ENCODE measurements at places on chromosomes 1 and 21. TPM values are rescaled to one million over a fixed set of nuclear protein-coding genes. Genes with fewer than 3 reads are reported as not detected.
A peak's percentile ranks its signal among the peaks of the same experiment; 100 is the strongest.

Gene TYW3
- 28.4 TPM for total RNA-seq

Gene PAQR6
- total RNA-seq, result 5.9 TPM

Gene MFSD2A
- total RNA-seq, result 62.7 TPM

Gene KPRP
- total RNA-seq, result not detected

DNA sequence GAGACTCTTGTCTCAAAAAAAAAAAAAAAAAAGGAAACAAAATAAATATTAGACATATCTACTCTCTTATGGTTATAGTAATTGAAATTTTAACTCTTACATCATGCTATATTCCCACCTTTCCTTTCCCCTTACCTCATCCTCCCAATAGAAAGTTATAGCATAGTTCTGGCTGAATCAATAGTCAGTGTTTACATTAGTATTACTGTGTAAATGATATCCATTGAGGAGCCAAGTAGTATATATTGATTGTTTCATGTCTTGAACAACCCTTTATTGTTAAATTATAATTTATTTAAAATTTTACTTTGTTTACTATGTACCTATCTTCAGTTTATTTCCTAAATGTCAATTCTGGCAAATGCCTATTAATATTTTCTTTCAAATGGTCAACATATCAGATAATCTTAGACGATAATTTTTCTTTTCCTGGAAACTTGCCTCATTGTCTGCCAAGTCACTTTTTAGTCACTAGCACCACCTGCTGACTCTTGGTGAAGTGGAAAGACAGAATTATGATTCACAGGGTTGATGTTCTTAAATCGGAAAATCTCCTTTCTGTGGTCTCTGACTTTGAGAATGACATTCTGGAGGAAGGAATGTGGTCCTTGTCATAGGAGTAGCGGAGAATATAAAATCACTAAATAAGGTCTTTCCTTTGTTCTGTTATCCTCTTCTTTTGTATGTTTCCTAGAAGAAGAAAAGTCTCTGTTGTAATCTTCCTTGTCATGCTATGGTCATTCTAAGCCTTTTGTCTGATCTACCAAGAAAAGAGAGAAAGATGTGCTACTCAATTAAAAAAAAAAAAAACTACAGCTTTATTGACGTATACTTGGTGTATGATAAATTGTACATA is 8.6 kb downstream of the HJV start:
- DNase-seq, result no peak
- H3K4me3 ChIP-seq, result no peak overlapping the region
- peaks cover 12% of the 10 kb centered on the region for H3K27me3 ChIP-seq
- H3K4me1 ChIP-seq, result peaks cover 8% of the 10 kb centered on the region
- H3K36me3 ChIP-seq, result no peaks in the 10 kb centered on the region
- H3K27ac ChIP-seq, result no peak overlapping the region

GRCh38 chr1:174815474-174815908 is 184.3 kb upstream of the CACYBP start:
- H3K4me3 ChIP-seq, result no peak overlapping the region
- peaks cover 43% of the 10 kb centered on the region for H3K4me1 ChIP-seq
- H3K27me3 ChIP-seq, result no peaks in the 10 kb centered on the region
- no peak for DNase-seq

DNA sequence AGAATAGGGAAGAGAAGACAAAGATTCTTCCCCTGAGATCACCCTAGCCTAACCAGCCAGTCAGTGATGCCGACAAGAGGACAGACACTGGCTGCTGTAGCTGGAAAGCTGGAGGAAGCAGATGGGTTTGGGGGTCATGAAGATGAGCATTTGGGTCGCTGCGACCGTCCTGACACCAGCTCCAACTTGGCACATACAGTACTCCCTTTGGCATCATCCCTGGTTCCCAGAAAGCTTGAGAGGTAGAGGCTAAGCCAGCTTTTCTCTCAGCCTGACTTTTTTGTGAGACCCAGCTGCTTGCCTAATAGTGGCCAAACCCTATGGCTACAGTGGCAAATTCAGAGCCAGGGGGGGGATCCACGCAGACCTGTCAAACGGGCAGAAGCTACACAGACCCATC is 43.0 kb upstream of the IKBKE start:
- H3K27ac ChIP-seq, result no peak overlapping the region
- peaks cover 45% of the 10 kb centered on the region for H3K36me3 ChIP-seq
- H3K27me3 ChIP-seq, result no peaks in the 10 kb centered on the region
- no peak overlapping the region for H3K4me3 ChIP-seq
- peaks cover 23% of the 10 kb centered on the region for H3K4me1 ChIP-seq

- no peak overlapping the region for H3K4me3 ChIP-seq
- H3K27ac ChIP-seq, result no peak overlapping the region
- no peaks in the 10 kb centered on the region for H3K27me3 ChIP-seq
- peaks cover 3% of the 10 kb centered on the region for H3K4me1 ChIP-seq
- no peak for DNase-seq
Observed at GRCh38 chr1:145891143-145891542, 5.5 kb upstream of the ANKRD35 start.

GRCh38 chr1:45009956-45010854 is 919 bp downstream of the HECTD3 start:
- H3K27me3 ChIP-seq, result no peaks in the 10 kb centered on the region
- H3K4me1 ChIP-seq, result peaks cover 38% of the 10 kb centered on the region
- peaks cover 7% of the 10 kb centered on the region for H3K36me3 ChIP-seq
- peak overlapping the region; percentile 88 for H3K4me3 ChIP-seq
- no peak for DNase-seq

DNA sequence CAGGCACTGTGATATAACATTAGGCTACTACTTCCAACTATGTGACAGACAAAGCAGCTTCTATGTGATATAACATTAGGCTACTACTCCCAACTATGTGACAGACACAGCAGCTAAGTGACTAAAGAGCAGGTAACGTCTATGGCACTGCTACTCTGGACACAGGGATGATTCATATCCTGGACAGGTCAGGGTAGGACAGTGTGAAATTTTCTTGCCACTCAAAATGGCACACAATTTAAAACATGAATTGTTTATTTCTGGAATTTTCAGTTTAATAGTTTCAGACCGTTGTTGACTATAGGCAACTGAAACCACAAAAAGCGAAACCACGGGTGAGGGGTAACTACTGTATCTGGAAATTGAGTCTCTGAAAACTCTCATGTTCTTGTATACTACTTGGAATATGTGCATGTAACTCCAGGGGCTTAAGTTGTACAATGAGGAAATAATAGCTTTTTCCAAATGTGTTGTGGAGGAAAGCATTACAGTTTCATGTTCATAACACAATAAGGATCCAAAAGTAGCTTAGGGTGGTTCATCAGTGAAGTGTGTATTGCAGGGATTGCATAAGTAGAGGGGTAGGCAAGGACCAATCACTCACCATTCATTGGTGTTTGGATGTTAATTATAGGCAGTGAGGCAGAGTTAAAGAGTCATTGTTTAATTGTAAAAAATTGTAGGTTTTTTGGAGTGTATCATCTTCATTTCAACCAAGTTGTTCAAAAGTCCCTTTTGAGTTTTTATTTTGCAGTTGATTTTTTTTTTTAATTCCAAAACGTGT is 5.3 kb downstream of the DTL start:
- H3K4me3 ChIP-seq, result peak overlapping the region; percentile 48
- no peak for DNase-seq
- H3K27ac ChIP-seq, result no peak overlapping the region
- H3K36me3 ChIP-seq, result peaks cover 11% of the 10 kb centered on the region

GRCh38 chr1:170265234-170265633 is 119.5 kb downstream of the NTMT2 start:
- H3K27me3 ChIP-seq, result peaks cover 30% of the 10 kb centered on the region
- H3K27ac ChIP-seq, result no peak overlapping the region
- no peak for DNase-seq
- no peaks in the 10 kb centered on the region for H3K36me3 ChIP-seq

GRCh38 chr1:34929497-34929852 is at the start of gene DLGAP3:
Gene DLGAP3, minus strand, starts transcription at chr1:34929650. Its CDS starts 24,267 bp downstream, at chr1:34905383.
- H3K27ac ChIP-seq, result no peak within 1 kb of the TSS
- no peak for DNase-seq
- H3K36me3 ChIP-seq, result peaks cover 5% of the 10 kb centered on the region
- peaks cover 5% of the 10 kb centered on the region for H3K4me1 ChIP-seq
- peak within 1 kb of the TSS; percentile 75 for H3K4me3 ChIP-seq

DNA sequence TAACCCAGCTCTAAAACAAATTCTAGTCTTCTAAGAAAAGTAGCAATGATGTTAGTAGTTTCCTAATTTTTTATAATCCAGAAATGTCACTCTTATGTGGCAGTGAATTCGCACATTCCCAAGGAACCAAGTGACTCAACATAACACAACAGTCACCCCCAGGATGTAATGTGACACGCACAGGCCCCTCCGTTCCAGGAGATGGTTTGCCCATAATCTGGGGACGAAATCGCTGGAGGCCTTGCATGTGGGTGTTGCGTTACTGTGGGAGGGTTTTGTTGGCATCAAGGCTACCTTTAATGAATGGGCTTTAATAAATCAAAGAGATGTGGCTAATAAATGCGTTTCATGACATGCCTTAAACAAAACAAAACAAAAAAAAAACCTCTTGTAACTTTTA is 50.9 kb downstream of the EVA1C start:
- H3K4me3 ChIP-seq, result no peak overlapping the region
- DNase-seq, result no peak
- H3K36me3 ChIP-seq, result no peaks in the 10 kb centered on the region
- H3K27ac ChIP-seq, result no peak overlapping the region
- no peaks in the 10 kb centered on the region for H3K27me3 ChIP-seq

DNA sequence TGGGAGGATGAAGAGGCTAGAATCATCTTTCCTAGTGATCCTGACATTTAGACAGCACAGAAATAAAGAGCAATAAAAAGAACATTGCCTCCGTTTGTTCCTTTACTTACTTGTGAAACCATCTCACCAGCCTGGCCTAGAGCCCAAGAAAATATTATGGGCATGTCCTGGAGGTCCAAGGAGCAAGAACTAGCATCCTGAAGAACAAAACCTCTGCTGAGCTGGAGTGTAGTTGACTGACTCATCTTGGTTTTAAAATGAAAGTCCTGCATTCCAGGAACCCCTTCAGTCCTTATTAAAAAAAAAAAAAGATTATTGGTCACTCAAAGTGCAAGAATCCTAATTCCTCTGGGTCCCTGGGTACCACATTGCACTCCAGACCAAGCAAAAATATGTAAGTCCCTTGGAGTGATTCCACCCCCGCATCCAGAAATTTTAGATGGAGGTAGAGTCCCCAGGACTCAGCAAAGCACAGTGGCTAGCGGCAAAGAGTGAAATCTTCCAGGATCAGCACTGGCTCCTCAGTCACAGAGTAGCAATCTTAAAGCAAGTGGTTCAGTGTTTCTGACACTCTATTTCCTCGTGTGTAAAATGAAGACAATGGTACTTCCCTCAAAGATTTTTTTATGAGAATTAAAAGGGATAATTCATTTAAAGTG is 7.0 kb downstream of the SMCP start:
- no peaks in the 10 kb centered on the region for H3K4me1 ChIP-seq
- no peak for DNase-seq
- no peaks in the 10 kb centered on the region for H3K36me3 ChIP-seq
- H3K4me3 ChIP-seq, result no peak overlapping the region
- no peak overlapping the region for H3K27ac ChIP-seq

DNA sequence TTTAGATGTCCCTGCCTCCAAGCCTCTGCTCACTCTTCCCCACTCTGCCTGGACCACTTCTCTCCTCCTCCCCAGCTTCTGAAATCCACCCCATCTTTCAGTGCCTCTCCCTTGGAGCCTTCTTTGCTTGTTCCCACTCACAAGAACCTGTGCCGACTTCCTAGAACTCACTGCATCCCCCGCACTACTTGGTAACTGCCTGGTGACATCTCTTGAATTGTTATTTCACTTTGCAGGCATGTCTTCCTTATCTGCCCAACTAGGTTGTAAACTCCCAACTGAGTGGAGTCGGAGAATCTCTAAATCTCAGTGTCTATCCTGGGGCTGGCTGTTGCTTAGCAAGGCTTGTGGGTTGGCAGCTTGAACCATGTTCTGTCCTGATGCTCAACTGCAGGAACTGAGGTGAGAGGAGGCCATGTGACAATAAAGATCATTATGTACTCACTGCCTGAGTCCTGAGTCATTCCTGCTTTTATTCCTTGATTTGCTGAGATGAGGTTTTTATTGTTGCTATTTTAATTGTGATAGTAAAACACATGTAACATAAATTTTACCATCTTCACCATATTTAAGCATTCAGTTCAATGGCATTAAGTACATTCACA is 3.9 kb downstream of the KPRP start:
- H3K36me3 ChIP-seq, result no peaks in the 10 kb centered on the region
- no peak for DNase-seq
- H3K4me1 ChIP-seq, result no peaks in the 10 kb centered on the region

- no peak for DNase-seq
- no peak overlapping the region for H3K4me3 ChIP-seq
- no peaks in the 10 kb centered on the region for H3K4me1 ChIP-seq
- H3K27me3 ChIP-seq, result peaks cover 12% of the 10 kb centered on the region
- no peaks in the 10 kb centered on the region for H3K36me3 ChIP-seq
Observed at GRCh38 chr1:4086085-4086850, 186.2 kb upstream of the C1orf174 start.

- H3K27me3 ChIP-seq, result no peaks in the 10 kb centered on the region
- H3K4me1 ChIP-seq, result no peaks in the 10 kb centered on the region
- DNase-seq, result no peak
- no peak overlapping the region for H3K27ac ChIP-seq
Observed at GRCh38 chr1:88216441-88216840, 467.6 kb upstream of the PKN2 start.

DNA sequence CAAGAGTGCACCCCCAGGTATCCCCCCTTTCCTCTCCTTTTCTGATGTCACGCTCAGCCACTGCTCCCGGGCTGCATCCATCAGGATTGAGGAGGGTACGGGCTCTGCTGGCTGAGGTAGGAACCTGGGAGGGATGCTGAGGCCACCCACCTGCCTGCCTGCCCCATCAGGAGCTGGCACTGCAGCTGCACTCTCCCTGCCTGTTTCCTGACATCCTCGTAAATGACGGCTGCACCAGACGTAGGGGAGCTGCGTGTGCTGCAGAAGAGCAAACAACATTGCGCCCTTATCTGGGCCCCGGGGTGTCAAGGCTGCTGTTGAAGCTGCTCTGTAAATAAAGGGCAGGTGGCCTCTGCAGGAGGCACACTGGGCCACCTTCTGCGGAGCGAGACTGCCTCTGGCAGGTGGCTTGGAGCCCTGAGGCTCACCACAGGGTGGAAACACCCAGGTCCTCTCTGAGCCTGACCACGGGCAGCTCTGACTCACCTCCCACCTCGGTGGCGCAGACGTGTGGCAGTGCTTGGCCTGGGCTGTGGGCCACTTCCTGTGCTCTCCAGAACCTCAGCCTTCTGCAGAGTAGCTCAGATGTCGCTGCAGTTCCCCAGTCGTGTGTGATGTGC is 30.9 kb downstream of the SNAP47 start:
- peaks cover 55% of the 10 kb centered on the region for H3K4me1 ChIP-seq
- H3K4me3 ChIP-seq, result peak overlapping the region; percentile 62
- H3K27ac ChIP-seq, result peak overlapping the region; percentile 51
- H3K36me3 ChIP-seq, result peaks cover 13% of the 10 kb centered on the region

DNA sequence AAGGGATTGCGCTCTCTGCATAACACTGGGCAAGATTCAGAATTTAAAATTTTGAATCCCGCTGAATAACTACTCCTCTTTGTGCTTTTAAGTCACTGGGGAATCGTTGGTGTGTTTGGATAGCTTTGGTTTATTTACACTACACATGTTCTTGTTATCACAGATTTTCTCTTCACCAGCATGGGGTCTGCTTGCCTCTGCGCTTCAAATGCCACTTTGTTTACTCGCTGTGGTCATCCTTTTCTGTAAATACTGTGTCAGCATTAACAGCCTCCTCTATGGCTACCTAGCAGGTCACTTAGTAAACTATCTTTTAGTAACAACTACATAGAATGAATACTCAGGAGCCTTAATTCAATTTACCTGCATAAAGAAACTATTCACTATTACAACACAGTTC is 14.4 kb upstream of the KCNH1 start:
- H3K27me3 ChIP-seq, result peaks cover 41% of the 10 kb centered on the region
- H3K4me3 ChIP-seq, result no peak overlapping the region
- H3K36me3 ChIP-seq, result no peaks in the 10 kb centered on the region
- no peak for DNase-seq
- H3K27ac ChIP-seq, result no peak overlapping the region
